ENCODE measurements at places on chromosomes 2 and 18.
A peak's percentile ranks its signal among the peaks of the same experiment; 100 is the strongest.

DNA sequence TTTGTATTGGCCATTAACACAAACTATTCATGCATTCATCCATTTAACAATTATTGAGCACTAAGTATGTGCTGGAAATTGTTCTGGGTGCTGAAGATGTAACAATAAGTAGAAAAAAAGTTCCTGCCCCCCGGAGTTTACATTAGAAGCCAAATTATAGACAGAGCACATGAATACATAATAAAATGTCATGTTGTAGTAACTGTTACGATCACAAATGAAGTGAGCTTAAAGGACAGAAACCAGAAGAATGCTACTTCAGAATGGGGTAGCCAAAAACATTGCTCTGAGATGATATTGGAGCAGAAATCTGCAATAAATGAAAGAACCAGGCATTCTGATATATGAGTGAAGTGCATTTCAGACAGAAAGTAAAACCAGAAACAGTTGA is 256.0 kb upstream of the SETBP1 start:
- DNase-seq: no peak

GRCh38 chr2:75344146-75344545 is 144.8 kb upstream of the TACR1 start:
- no peak for DNase-seq

- DNase-seq: no peak
Measured at GRCh38 chr2:11569636-11570035, 35.8 kb downstream of the GREB1 start.

- no peak for DNase-seq
Measured at GRCh38 chr2:120701096-120701495, 34.6 kb upstream of the GLI2 start.

- no peak for DNase-seq
Measured at GRCh38 chr2:205746420-205746785, 64.1 kb downstream of the NRP2 start.

- DNase-seq: no peak
Measured at GRCh38 chr2:11625671-11626070, 44.3 kb downstream of the NTSR2 start.

- no peak for DNase-seq
Measured at GRCh38 chr2:164898475-164898874, 56.9 kb downstream of the SLC38A11 start.

DNA sequence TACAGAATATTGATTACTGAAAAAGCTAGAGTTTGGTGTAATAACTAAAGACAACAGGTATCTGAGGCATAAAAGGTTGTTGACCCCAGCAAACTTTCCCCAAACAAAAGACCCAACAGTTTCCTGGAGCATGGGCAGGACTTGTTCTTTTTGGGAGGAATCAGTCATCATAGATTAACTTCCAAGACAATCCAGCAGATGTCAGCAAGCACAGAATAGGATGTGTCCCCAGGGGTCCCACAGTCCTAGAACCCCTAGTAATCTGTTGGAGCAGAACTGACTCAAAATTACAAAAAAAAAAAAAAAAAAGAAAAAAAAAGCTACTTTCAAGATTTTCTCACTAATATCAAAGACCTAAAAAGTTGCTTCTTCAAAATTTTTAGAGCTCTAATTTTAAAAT is 564.7 kb upstream of the SLC39A10 start:
- DNase-seq: no peak

DNA sequence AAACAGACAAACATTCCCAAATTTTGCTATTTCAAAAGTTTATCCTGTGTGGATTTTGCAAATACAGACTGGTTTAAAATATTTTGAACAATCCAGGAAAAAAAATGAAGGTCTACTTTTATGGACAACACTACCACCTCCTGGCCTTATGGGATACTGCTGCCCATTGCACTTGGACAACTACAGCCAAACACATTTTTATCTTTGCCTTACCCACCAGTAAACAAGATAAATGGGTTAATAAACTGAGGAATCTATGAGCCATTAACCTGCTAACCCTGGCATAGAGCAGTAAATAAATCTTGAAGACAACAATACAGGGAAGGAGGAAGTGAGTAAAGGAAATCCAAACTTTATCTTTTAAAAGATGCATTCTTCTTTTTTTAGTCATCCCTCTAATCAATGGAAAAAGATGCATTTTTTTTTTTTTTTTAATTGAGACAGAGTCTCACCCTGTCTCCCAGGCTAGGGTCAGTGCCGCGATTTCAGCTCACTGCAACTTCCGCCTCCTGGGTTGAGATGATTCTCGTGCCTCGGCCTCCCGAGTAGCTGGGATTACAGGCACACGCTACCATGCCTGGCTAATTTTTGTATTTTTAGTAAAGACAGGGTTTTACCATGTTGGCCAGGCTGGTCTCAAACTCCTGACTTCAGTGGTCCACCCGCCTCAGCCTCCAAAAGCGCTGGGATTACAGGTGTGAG is 2.1 kb upstream of the SPIRE1 start:
- DNase-seq: peak; percentile 42

GRCh38 chr2:167965907-167966761 is 281.3 kb downstream of the STK39 start:
- DNase-seq: no peak

- no peak for DNase-seq
Measured at GRCh38 chr2:230472621-230473018, 56.6 kb downstream of the SP100 start.

DNA sequence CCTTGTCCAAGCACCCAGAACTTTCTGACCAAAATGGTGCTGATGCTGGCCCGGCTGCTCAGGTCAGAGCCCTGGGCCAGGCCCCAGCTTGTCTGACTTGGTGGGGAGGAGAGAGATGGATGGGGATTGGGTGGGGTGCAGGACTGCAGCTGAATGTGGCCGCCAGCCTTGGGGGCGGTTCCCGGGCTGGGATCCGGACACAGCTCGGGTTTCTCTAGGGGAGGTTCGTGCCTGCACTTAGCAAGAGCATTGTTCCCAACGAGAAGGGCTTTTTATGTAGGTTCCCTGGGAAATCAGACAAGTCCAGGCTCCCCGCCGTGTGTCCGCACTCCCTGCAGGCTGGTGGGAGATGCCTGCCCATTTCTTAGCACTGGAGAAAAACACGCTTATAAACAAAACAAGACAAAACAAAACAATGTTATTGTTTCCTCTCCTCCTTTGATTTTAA is 50.5 kb upstream of the HS6ST1 start:
- DNase-seq: no peak

- DNase-seq: no peak
Measured at GRCh38 chr2:79389481-79389880, 123.4 kb upstream of the CTNNA2 start.

DNA sequence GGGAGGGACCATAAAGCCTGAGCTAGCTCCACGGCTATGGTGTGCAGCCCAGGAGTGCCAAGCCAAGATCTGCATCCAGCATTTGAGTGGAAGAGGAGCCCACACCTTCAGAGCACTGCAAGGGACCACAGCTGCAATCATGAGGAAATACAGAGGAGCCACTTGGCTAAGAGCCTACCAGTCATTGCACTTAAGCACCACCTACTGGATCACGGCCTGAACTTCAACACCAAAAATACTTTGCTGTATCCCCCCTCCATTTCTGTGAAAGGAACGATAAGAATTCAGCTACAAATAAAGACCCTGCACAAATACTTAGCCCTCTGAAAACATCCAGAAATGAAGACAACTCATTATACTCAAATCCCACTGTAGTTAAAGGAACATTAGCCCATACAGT is 545.3 kb downstream of the TSN start:
- no peak for DNase-seq

DNA sequence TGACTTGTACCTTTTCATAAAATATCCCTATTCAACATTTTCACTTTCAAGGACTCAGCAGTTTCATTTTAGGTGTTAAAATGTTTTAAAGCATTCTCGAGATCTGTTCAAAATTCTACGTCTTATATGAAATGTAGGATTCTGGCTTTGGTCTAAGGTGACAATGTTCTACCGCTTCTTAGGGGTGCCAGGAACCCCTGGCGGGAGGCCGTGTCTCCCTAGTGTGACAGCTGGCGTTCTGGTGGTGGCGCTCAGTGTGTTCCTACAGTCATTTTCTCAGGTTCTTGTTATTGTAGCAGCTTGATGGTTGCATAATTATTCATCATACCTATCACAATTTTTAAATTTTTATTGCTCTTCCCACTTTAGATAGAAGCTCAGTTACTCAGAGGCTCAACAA is 204.6 kb downstream of the AGAP1 start:
- no peak for DNase-seq

- DNase-seq: no peak
Measured at GRCh38 chr2:182379241-182379640, 47.6 kb downstream of the PDE1A start.

DNA sequence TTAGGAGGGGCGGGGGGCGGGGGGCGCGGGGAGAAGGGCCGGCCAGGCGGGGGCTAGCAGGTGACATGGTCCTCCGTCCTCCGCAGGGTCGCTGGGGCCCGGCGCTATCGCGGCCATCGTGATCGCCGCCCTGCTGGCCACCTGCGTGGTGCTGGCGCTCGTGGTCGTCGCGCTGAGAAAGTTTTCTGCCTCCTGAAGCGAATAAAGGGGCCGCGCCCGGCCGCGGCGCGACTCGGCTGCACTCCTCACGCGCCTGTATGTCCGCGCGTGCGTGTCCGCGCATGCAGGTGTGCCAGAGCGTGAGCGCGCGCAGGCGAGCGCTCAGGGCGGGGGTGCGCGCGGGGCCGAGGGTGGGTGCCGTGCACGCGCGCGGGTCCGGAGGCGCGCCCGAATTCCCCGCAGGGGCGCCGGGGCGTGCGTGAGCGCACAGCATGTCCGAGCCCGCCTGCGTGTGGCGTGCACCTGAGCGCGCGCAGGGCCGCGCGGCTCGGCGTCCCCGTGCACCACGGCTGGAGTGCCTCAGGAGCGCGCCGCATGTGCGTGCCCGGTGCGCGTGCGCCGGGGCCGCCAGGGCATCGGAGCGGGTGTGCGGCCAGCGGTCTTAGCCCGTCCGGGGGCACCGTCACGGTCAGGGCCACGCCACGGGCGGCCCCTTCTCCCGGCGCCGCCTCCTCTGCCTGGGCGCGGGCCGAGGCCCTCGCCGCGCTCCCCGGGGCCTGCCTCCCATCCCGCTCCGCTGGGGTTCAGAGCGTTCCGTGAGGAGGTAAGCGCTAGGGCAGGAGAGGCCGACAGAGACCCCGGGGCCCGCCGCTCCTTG is 6.3 kb downstream of the SNORC start:
- peak; percentile 45 for DNase-seq

- DNase-seq: no peak
Measured at GRCh38 chr18:47585136-47585535, 333.7 kb upstream of the SKOR2 start.

- DNase-seq: peak; percentile 45
Measured at GRCh38 chr18:44679914-44680272, 795 bp upstream of the SETBP1 start.

DNA sequence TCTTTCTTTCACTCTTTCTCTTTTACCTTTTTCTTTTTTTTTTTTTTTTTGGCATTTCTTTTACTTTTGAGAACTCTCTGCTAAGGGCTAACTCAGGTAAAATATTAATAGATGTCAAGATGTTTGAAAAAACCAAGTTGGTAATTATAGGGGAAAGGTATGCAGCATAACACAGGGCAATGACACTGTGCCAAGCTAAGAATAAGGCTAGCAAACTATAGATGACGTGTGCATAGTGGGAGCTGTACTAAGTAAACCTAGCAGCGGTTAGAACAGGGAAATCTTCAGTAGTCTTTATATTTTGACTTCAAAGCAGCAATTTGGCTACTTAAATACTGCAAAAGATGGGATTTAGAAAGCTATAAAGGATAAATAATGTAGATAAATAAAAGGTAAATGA is 415.4 kb upstream of the RGPD4 start:
- no peak for DNase-seq

DNA sequence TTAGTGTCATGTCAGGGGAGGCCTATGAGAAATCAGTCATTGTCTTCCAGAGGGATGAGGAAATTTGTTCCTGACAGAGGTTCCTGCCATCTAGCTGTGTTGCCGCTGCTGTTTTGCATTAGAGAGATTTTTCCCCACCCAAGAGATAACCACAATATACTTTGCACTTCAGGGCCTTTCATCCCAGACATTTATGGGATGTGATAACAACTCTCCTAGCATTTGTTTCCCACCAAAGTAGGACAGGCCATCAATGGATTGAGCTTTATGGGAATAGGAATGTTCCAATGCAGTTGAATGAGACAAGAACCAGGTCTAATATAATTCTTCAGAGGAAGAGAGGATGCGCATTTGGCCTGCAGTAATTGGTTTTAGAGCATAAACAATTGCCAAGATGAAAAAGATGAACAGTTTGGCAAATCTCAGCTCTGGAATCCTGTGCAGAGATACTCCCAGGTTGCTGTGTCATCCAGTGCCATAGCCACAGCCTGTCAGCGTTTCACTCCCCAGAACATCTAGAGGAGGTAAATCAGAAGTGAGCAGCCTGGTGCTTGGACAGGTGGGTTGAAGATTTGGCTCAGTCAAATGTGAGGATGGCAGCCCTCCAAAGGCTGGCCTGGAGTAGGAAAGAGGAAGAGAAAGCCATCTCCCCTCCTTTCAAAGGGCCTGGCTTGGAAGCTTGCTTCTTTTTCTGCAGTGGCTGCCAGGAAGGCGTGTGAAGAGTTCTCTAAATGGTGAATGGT is 93.7 kb upstream of the SETBP1 start:
- DNase-seq: no peak

- DNase-seq: no peak
Measured at GRCh38 chr2:162254236-162254871, 11.1 kb upstream of the FAP start.

GRCh38 chr2:240952496-240953246 is 45.7 kb upstream of the SNED1 start:
- DNase-seq: no peak

- DNase-seq: no peak
Measured at GRCh38 chr2:53058526-53058925, 709.1 kb upstream of the CHAC2 start.

GRCh38 chr2:191209340-191209739 is 35.9 kb upstream of the MYO1B start:
- DNase-seq: no peak

- no peak for DNase-seq
Measured at GRCh38 chr18:58455314-58456188, 173.3 kb downstream of the ALPK2 start.

DNA sequence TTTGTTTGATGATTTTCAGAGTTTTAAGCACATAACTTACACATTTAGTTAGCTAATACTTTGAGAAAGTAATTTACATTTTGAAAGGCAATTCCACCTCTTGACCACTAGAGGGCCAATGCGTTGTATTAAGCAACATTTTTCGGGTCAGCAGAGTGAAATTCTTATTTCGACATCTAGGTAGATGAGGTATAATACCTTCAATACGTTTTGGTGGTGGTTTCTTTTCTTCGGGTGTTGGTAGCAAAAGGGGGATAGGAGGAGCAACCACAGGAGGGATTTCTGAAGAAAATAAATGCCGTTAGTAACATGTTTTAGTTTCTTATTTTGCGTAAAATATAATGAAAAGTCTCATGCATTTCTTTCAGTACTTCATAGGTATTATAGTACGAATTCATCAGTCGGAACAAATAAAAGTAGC is 106.3 kb downstream of the TTN start:
- peak; percentile 12 for DNase-seq

GRCh38 chr2:162711832-162712540 is 126.6 kb downstream of the KCNH7 start:
- DNase-seq: no peak

Data from NCI-H1436 (cell line).